ENCODE measurements at places on chromosomes 3 and 15. TPM values are rescaled to one million over a fixed set of nuclear protein-coding genes. Genes with fewer than 3 reads are reported as not detected.

CISH gene
- 300 TPM for total RNA-seq

TM2D3 gene
- total RNA-seq = 54.8 TPM

SKOR1 gene
- total RNA-seq = 0.30 TPM

SNTN gene
- total RNA-seq = not detected

DNA sequence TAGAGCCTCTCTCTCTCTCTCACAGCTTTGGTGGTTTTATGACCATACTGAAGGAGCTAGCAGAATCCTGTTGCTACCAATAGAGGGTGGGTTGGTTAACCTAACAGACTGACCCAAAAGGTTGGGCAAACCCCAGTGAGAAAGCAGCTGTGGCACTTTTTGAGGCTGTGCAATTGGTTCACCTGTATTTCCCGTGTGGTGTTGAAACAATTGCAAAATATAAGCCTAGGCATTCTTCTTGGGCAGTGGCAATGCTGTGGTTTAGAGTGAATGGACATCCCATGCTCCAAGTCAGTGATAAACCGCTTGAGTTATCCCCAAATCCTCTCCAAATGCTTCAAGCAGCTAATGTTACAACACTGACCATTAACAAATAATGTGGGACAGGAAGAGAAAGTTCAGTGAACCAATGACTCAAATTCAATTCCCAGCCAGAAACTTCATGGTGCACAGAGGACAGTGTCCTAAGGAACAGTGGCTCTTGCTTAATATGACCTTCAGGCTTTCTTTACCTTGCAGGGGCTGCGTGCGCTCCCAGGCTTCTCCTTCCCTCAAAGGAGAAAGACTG, 261.9 kb upstream of the ICE2 start:
- peaks cover 2% of the 10 kb centered on the region for H3K36me3 ChIP-seq
- no peak overlapping the region for H3K4me3 ChIP-seq
- DNase-seq = no peak
- H3K27me3 ChIP-seq = no peaks in the 10 kb centered on the region
- H3K27ac ChIP-seq = no peak overlapping the region
- H3K4me1 ChIP-seq = no peaks in the 10 kb centered on the region

DNA sequence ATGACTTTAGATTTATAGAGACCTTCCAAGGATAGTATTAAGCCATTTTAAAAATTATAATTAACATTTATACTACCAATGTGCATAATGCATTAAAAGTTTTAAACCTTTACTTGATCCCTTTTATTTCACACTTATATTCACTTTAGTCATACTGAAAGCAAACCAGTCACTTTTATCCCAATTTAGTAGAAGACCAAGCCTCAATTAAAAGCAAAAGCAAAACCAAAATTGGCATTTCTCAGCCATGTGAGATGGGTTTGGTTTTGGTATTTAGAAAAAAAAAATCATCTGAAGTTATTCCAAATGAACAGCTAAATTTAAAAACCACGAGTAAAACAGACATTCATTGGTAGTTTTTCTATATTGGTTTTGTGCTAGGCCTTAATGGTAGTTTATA, 249.4 kb downstream of the LPP start:
- H3K27me3 ChIP-seq = no peaks in the 10 kb centered on the region
- DNase-seq = no peak
- no peak overlapping the region for H3K4me3 ChIP-seq

DNA sequence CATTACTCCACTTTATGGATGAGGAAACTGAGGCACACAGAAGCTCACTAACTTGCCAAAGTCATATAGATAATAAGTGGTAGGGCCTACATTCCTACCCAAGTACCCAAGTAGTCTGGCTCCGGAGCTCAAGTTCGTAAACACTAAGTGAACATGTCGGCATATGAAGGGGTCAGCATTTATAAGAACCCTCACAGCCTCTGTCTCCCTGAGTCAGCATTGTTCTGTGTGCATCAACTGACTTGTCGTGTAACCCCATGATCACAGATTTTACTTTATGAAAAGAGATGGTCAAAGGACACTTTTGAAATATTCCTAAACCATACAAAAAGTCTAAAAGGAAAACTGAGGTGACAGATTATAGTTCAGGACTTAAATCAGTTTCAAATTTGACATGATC, 260.1 kb upstream of the CCDC54 start:
- DNase-seq = no peak
- no peaks in the 10 kb centered on the region for H3K4me1 ChIP-seq
- H3K27me3 ChIP-seq = peaks cover 6% of the 10 kb centered on the region
- H3K36me3 ChIP-seq = no peaks in the 10 kb centered on the region

- no peak for DNase-seq
- H3K4me3 ChIP-seq = no peak overlapping the region
- H3K4me1 ChIP-seq = peaks cover 5% of the 10 kb centered on the region
- H3K27ac ChIP-seq = no peak overlapping the region
Measured at GRCh38 chr15:92653366-92653765, 2.2 kb downstream of the FAM174B start.

Data from activated CD4-positive, alpha-beta T cell treated with anti-CD3 and anti-CD28 coated beads, Interleukin-2, amount 10 ng/mL, durations not matched to agents 7 days and 5 days (primary cell).